Effector memory CD8-positive, alpha-beta T cell (primary cell): ENCODE measurements at places on chromosomes 1 and 21.

DNA sequence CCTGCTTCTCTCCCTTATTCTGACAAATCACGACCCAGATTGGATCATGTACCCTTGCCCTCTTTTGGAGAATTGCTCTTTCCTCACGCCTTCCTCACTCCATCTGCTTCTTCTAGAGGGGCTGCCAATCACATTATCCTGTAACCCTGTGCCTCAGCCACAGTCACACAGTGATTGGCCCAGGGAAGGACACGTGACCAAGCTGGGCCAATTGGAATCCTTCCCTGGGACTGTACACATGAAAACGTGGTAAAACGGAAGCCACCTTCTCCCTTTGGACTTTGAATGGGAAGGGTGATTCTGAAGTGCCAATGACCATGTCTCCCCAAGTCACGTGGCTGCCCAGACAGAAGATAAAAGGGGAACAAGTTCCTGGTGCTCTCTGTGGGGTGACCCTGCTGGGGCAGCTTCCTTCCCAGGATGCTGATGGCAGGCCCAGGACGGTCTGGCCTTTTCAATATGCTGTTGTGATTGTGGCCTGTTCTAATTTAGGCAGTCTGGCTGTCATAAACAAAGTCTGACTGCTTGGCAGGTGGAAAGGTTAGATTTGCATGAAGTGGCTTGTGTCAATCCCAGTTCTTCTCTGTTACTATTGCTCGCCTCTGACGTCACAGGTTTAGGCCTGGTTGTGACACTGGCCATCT is 92.9 kb downstream of the UBIAD1 start:
- DNase-seq = no peak
- H3K27ac ChIP-seq = no peak overlapping the region
- no peaks in the 10 kb centered on the region for H3K36me3 ChIP-seq

DNA sequence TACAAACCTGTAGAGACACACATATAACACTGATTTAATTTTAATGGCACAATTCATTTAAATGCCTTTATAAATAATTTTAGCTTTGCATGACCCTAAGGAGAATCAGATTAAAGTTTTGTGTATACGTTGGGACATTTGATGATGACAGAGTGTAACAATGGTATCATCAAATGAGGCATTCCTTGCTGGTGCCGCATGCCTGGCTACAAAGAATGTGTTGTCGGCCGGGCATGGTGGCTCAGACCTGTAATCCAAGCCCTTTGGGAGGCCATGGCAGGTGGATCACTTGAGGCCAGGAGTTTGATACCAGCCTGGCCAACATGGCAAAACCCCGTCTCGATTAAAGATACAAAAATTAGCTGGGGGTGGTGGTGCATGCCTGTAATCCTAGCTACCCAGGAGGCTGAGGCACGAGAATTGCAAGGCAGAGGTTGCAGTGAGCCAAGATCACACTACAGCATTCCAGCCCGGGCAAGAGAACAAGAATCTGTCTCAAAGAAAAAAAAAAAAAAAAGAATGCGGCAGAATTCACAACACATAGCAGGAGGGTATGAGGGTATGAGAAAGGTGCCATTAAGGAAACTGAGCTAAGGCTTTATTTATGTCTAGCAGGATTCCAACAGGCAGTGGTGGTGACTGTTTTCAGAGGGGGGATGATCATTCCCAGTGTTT is 58.9 kb downstream of the PTPN14 start:
- no peak for DNase-seq
- no peaks in the 10 kb centered on the region for H3K4me1 ChIP-seq
- H3K27ac ChIP-seq = no peak overlapping the region
- no peak overlapping the region for H3K4me3 ChIP-seq
- peaks cover 3% of the 10 kb centered on the region for H3K36me3 ChIP-seq
- H3K27me3 ChIP-seq = peaks cover 49% of the 10 kb centered on the region

DNA sequence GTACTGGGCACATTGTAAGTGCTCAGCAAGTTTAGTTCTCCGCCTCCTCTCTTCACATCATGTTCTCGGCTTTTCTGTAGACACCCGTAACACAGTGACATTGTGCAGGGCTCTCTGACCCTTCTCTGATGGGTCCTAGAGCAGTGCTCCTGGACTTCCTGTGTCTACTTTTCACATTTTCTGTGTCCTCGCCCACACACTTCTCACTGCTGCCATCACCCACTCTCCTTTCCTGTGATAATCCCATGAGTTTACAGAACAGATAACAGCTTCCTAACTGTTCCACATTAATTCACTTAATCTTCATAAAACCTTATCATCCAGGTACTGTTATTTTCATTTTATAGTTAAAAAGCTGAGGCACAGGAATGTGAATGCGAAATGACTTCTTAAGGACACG is 13.2 kb upstream of the DMRTA2 start:
- no peak for DNase-seq
- H3K4me3 ChIP-seq = no peak overlapping the region
- H3K27ac ChIP-seq = no peak overlapping the region
- peaks cover 5% of the 10 kb centered on the region for H3K4me1 ChIP-seq
- H3K36me3 ChIP-seq = peaks cover 11% of the 10 kb centered on the region

DNA sequence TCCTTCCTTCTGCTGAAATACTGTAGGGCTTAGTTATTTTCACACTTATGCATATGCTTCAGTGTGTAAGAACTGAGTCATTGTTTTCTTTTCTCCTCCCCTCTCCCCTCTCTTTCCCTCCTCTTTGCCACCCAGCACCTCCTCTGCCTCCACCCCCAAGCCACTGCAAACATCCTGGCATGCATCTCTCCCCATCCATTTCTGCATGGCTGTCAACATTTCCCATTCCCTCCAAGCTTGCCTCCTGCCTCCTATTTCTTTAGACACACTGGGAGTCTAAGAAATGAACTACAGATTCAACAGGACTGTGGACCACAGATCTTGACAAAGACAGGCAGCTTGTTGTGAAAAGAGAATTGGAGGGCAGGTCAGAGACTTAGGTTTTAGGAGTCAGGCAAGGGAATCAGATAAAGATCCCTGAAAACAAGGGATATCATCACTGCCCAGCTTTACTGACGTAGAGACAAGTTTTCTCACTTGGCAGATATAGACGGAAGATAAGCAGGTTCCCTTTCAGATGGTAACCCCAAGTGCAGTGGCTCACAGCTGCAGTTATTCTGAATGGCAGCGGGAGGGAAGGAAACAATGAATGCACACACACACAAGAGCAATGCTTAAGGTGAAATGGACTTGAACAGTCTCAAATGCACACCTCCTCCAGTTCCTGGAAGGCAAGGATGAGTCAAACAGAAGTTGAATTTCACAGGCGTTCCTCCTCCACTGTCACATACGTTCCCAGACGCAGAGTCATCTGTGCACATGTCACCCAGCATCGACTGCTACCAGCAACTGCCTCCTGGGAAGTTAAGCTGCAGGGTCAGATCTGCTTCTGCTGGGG is 56.1 kb downstream of the HIVEP3 start:
- no peaks in the 10 kb centered on the region for H3K27me3 ChIP-seq
- no peak overlapping the region for H3K4me3 ChIP-seq
- H3K36me3 ChIP-seq = no peaks in the 10 kb centered on the region
- no peak for DNase-seq

GRCh38 chr1:213947200-213947801 is 40.5 kb upstream of the PROX1 start:
- H3K4me1 ChIP-seq = no peaks in the 10 kb centered on the region
- DNase-seq = no peak
- H3K27ac ChIP-seq = no peak overlapping the region

DNA sequence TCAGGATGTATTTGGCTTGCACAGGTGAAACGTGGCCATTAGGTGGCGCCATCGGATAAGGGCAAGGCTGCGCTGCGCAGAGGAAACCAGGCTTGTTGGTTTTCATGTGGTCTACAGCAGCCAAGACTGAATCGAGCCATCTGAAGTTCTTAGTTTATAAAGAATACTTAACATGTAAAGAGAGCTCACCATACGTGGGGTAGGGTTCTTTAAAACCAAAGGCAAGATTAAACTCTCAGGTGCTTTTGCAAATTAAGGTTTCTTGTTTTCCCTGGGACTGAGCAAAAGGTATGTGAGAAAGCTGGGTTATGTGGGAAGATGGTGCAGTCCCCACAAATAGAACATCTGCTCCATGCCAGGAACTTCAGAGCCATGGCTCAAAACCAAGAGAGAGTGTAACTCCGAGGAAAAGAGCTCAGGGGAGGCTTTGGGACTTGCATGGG is 9.3 kb downstream of the MASP2 start:
- no peaks in the 10 kb centered on the region for H3K27me3 ChIP-seq
- no peak overlapping the region for H3K4me3 ChIP-seq
- H3K36me3 ChIP-seq = peaks cover 3% of the 10 kb centered on the region
- no peak overlapping the region for H3K27ac ChIP-seq
- no peaks in the 10 kb centered on the region for H3K4me1 ChIP-seq
- DNase-seq = peak; percentile 87

- DNase-seq = no peak
- peaks cover 4% of the 10 kb centered on the region for H3K36me3 ChIP-seq
- H3K4me3 ChIP-seq = no peak overlapping the region
- H3K4me1 ChIP-seq = no peaks in the 10 kb centered on the region
- H3K27ac ChIP-seq = no peak overlapping the region
These were observed 13.8 kb upstream of the THEM5 start for GRCh38 chr1:151867321-151867720.

GRCh38 chr1:180154003-180154324 is 705 bp upstream of the QSOX1 start:
- DNase-seq = no peak
- H3K4me1 ChIP-seq = peaks cover 22% of the 10 kb centered on the region
- peak overlapping the region; percentile 85 for H3K27ac ChIP-seq
- peaks cover 20% of the 10 kb centered on the region for H3K36me3 ChIP-seq
- H3K4me3 ChIP-seq = peak overlapping the region; percentile 88

DNA sequence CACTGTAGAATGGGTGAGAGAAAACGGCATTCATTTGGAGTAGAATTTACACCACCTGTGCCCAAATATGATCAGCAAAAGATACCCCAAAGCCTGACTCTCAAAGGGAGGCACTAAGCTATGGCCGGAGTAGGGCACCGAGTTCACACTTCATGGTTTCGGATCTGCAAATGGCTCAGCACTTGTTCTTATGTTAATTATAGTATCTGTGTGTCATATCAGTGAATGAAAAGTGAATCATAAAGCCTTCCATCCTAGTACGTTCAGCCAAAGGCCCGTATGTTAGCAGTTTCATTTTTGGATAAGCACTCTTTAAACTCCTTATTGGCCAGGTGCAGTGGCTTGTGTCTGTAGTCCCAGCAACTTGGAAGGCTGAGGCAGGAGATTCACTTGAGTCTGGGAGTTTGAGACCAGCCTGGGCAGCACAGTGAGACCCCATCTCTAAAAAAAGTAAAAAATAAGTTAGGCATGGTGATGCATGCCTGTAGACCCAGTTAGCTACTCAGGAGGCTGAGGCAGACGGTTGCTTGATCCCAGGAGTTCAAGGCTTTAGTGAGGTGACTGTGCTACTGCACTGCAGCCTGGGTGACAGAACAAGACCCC is 4.9 kb upstream of the CORT start:
- DNase-seq = no peak
- H3K36me3 ChIP-seq = peaks cover 2% of the 10 kb centered on the region
- H3K27me3 ChIP-seq = peaks cover 6% of the 10 kb centered on the region
- no peak overlapping the region for H3K4me3 ChIP-seq
- H3K4me1 ChIP-seq = peaks cover 1% of the 10 kb centered on the region

DNA sequence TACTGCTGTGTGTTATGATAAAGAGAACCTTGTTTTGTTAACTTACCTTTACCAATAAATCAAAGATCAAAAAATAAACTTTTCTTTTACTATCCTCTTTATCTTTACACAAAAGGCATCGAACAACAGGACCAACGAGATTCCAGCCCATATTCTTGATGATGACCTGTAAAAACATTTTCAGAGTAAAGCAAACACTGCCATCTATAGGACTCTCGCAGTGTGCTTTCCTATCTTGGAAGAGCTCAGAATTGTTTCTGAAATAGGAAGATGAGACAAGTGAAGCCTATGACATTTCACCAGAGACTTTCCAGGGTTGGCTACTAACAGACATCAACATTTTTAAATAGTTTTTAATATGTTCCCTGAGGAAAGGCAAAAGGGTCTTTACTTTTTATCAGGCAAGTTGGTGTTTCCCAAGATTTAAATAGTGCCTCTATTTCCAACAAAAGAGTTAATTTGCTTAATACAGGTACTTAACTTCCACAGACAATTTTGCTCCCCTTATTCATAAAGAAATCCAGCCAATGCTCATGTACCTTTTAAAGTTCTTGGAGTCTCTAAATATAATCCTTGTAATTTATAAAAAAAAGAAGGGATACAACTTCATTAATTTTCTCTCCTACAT is 7.3 kb downstream of the GLMN start:
- no peak for DNase-seq
- H3K4me3 ChIP-seq = no peak overlapping the region
- no peaks in the 10 kb centered on the region for H3K27me3 ChIP-seq
- peaks cover 24% of the 10 kb centered on the region for H3K36me3 ChIP-seq
- H3K4me1 ChIP-seq = peaks cover 6% of the 10 kb centered on the region

GRCh38 chr1:107840725-107841124 is 124.3 kb downstream of the VAV3 start:
- peaks cover 2% of the 10 kb centered on the region for H3K36me3 ChIP-seq
- DNase-seq = no peak
- H3K27ac ChIP-seq = peak overlapping the region; percentile 66
- H3K4me3 ChIP-seq = peak overlapping the region; percentile 72

DNA sequence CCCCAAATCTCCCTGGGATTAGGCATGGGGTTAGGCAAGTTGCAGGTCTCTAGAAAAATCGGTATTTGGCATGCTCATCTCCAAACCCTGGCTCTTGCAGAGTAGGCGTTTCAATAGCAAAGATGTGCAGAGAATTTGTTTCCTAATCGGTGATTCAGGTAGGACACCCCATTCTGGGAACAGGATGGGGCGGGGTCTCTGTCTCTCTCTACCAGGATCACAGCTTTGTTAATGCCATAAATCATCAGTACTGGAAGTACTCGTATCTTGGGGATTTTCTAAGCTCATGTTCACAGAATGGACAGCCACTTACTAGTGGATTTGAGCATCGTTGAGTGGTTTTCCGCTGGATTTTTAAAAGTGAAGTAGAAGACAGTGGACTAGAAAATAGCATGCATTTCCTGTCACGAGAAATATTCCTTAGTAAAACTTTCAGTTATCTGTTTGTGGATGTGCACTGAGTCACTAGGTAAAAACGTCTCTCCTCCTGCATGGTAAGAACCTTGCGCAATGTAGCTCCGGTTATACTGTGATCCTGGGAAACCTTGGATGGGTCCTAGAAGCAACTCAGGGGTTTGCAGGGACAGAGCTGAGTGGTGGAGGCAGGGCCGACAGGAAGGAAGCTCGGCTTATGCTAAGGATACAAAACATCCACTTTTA is 5.1 kb downstream of the TMEM51 start:
- H3K4me3 ChIP-seq = no peak overlapping the region
- H3K27ac ChIP-seq = no peak overlapping the region
- peaks cover 11% of the 10 kb centered on the region for H3K4me1 ChIP-seq
- no peak for DNase-seq
- no peaks in the 10 kb centered on the region for H3K36me3 ChIP-seq

DNA sequence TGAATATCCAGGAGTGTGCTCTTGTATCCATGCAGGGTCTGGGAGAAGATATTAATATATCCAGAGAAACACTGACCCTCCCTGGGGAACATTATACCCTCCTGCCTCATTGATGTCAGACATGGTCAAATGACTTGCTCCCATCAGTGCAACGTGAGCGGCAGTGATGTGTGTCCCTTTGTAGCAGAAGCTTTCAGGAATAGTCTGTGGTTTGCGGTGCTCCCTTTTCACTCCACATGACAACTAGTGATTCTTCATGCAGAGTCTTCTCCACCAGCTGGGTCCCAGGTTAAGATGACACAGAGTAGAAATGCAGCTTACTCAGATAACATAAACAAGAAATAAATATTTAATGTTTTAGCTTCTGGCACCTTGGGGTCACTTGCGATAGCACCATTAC is 31.9 kb upstream of the LYPD8 start:
- peaks cover 48% of the 10 kb centered on the region for H3K27me3 ChIP-seq
- no peak for DNase-seq
- no peak overlapping the region for H3K4me3 ChIP-seq
